ENCODE measurements at places on chromosomes 2 and 18.
A peak's percentile ranks its signal among the peaks of the same experiment; 100 is the strongest.

DNA sequence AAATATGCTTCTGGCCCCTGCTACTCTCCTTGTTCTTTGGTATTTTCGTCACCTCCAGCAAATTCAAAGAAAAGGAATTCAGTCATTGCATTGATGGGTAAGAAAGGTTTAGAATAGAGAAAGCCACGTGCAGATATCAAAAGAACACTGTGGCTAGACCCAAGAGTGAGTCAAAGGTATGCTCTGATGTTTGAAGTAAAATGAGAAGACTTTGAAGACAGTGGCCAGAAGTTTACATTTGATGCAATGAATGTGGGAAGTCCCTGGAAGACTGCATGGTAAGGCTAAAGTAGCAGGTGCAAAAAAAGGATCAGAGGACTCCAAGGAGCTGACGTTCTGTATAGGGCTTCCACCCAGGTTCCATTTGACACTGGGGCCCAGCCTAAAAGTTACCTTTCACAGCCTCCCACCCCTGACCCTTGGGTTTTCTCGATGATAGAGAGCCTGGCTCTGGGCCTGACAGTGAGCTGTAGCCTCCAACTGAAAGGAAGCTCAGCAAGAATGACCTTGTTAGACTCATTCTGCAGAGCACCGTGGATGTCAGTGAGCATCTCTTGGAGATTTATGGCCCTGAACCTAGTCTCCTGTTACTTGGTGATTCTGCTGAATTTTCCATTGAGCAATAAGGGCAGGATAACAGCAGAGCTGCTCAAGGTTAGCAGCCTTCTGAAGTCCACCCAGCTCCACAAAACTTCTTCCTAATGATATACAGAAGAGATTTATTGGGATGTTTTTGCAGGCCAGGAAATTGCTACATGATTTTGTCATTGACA is 223.7 kb upstream of the RBBP8 start:
- DNase-seq, result no peak

DNA sequence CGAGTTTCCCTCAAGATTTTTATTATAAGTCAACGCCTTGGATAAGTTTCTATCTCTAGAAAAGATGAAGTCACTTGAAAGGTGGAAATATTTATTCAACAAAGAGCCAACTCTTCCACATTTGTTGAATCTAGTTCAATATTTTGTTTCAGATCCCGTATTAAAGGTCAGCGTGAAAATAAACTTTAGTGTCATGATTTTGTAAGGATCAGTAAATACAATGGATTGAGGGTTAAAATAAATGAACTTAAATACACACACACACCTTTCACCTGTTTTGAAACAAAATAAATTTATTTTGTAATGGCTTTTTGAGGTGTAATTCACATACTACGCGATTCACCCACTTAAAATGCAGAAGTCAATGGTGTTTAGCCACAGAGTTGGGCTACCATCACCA is 16.0 kb upstream of the NPPC start:
- DNase-seq, result no peak

DNA sequence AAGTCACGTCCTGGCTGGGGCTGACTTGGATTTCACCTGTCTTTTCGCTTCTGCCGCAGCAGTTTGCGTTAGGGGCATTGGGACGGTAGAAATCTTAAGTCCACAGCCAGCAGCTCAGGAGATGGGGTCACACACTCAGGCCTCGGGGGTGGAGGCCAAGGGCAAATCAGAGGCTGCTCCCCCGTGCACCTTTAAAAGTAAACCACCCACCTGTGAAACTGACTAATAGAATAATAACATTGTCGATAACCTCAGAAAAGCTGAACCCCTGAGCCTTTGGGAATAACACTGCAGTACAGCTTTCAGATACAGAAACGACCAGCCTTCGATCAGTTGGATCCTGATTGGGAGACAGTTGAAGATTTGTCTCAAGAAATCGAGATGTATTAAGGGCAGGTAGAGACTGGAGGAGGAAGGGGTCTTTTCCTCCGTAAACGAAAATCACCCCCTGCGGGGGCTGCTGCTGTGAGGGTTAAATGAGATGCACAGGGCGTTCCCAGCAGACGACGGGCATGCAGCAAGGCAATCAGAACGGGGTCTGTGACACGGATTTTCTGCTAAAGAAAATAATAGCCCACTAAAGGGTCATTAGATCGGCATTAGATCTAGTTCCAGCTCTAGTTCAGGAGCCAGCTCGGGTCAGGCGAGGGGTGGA is 16.4 kb upstream of the NFATC1 start:
- no peak for DNase-seq

GRCh38 chr18:56576826-56577573 is 61.4 kb downstream of the TXNL1 start:
- no peak for DNase-seq

DNA sequence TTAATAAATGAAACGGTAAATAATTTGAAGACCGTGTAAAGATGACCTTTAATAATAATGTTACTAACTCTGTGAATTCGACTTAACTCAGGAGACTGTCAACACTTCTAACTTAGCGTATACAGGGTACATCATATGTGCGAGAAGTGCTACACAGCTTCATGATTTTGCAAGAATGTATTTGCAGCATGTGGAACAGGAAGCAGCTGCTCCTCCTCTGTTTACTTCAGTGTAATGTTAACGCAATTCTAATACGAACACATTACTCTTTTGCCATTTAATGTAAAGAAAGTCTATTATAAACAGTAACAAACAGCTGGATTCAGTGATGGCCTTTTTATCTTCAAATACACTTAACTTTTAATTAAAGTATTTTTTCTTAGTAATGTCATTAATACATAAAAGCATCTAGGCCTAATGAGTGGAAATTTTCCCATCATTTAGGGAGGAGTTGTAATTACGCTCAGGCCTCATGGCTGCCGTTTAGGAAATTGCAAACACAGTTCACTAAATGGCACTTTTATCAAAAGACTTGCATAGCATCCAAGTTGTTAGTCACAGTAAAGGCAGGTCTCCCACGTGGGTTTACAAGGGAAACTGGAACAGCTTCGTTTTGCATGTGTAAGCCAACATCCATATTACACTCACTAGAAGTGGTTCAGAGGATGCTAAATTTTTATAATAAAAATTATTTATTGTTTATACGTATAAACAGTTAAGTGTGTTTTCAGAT is 635.7 kb downstream of the FBXO15 start:
- DNase-seq, result no peak

DNA sequence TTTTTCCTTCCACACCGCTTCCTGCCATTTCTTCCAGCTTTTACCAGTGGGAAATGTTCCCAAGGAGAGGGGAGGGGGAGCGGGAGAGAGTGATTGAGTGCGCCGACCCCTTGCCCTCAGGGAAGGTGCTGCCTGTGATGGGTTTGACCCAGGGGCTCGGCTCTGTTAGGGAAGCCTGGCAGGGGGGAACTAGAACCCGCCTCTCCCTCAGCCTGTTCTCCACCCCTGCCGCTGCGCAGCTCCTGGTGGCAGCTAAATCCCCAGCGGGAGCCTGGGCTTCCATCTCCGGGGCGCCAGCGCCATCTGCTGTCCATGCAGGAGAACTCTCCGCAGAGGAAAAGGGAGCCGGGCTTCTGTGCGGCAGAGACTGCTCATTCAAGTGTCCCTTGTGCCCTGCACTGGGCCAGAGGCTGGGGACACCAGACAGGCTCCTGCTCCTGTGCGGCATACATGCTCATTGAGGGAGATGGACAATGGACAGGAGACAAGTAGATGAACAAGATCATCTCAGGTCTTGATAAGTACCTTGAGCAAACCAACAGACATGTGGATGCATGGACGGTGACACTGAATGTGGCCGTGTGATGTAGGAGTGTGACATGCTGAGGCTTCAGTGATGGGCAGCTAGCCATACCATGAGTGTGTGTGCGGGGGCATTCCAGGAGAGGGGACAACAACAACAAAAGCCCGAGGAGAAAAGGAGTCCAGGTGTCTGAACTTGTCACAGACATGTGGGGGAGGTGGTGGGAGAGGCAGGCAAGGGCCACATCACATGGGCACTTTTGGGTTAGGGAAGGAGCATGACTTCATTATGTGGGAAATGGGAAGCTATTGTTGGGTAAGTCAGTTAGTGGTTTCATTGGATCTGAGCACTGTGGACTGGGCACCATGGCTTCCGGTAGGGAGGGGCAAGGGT is 13.3 kb downstream of the CHPF start:
- peak; percentile 58 for DNase-seq

- DNase-seq, result no peak
These were observed 50.9 kb downstream of the COL3A1 start for GRCh38 chr2:189024901-189025618.

DNA sequence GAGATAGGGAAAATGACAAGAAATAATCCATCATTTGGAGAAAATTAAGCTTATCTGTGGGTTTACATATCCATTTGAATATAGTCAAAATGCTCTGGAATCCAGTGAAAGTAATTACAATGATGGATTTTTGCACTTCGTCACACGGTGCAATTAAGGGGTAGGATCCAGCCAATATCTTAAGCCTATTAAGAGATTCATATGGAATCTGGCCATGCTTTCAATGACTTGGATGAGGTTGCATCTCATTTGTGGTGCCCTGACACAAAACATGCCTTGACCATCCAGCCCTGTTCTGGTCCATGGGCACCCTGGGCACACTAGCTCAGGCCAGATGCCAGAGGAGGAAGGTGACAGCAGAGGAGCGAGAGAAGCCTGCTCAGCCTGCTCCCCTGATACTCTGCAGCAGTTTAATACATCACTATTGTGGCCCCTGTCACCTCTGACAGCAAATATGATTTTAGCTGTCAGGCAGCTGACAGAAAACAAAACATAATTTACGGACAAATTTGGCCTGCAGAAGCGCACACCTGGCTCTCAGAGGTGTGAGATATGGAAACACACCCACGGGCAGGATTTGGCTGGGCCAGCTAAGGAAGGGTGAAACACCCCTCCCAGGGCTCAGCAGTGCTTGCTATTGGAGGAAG is 94.1 kb upstream of the ST8SIA3 start:
- no peak for DNase-seq

DNA sequence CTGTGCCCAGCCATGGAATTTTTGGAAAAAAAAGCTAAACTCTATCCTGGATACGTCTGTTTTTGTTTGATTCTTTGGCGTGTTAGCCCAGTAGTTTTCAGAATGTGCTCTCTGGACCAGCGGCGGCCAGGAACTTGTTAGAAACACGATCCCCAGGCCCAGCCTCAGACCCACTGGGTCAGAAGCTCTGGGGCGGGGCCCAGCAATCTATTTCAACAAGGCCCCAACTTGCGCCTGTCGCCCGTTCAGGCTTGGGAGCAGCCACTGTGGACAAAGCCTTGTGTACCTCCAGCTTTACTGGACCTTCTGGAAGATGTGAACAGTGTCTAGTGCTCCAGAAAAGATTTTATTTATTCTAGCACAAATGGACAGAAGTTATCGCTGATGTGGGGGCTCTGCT is 14.3 kb downstream of the CABLES1 start:
- no peak for DNase-seq

- DNase-seq, result no peak
These were observed 159.8 kb upstream of the PIEZO2 start for GRCh38 chr18:11309172-11309571.

- no peak for DNase-seq
These were observed 19.9 kb downstream of the SNORC start for GRCh38 chr2:232889876-232890401.

DNA sequence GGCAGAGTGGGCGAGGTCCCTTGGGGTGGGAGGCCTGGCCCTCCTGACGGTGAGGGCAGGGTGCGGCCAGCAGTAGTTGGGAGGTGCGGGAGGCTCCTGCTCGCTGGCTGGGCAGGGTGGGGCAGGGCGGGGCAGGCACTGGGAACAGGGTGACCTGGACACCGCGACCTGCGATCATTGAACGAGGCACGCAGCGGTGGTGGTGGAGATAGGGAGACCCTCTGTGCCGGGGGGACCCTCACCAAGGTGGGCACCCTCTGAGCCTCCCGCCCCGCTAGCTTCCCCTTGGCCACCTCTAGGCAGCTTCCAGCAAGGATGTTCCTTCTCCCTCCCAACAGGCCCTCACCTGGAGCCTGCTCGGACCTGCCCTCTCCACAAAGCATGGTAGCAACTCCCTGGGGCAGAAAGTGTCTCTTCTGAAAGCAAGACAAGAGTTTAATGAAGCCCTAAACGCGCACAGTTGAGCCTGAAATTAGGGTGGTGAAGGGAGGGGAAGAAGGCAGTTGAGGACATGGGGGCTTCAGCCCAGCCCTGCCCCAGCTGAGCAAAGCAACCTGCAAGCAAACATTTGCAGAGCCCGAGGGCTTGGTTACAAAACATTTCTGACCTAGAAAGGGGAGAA is 15.4 kb upstream of the FOSL2 start:
- no peak for DNase-seq

DNA sequence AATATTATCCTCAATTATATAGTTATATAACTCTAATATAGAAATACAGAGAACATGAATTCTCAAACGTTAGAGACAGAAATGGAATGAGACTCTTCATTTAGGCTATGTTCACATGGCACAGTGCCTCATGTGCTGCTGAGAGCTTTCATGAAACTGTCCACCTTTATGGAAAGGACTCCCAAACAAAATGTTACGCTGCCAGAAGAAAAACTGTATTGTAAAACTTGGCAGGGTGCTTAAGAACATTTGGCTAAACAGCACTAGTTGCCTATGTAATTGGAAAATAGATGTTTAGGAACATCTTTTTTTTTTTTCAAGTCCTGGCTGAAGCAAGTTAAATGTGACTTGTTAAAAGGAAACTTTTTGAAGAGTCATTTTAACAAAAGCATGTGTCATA is 396.0 kb downstream of the ERBB4 start:
- no peak for DNase-seq

DNA sequence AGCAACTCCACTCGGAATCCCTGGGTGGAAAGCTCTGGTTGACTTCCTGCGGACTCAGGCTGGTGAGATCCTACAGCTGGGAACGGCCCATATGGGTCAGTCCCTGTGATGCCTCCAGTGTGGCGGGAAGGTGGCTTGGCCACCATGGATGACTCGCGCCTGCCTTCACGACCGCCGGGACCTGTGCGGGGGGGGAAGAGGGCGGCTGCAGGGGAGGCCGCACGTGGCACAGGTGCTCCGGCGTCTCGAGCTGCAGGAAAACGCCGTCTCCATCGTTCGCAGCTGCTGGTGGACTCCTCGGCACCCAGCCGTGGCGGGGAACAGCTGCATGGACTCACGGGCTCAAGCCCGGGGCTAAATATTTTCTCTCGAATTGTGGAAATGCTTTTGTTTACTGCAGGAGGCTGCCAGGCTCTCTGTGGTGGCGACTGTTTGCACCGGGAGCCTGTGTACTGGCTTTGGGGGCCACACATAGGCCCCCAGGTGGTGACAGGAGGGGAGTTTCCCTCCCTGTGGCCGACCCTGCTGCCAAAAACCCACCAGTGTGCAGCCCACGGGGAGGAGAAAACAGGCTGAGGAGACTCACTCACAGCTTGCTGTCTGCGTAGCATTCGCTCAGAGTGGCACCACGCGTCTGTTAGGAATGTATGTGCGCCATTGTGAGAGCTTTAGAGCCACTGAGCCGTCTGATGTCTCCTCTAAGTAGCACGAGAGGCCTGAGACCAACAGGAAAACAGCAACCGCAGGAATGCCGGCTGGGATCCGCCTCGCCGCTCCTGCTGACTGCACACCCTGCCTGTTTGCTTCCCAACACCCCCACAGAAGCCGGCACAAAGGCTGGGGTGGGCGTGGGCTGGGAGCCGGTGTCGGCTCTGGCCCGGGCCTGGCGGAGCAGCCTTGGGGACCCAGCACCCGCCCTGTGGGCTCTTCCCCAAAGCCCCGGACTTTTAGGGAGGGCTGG is 89.2 kb downstream of the NFATC1 start:
- DNase-seq, result no peak

GRCh38 chr2:218896501-218897393 is 16.1 kb downstream of the WNT10A start:
- DNase-seq, result no peak

Measured in nucleus accumbens (tissue), 56 donors.